ENCODE measurements at places on chromosomes 5 and 9.

- no peak for DNase-seq
Measured at GRCh38 chr9:95826183-95826838, 49.2 kb upstream of the ERCC6L2 start.

GRCh38 chr5:76299592-76299991 lies 103.5 kb upstream of the IQGAP2 start:
- no peak for DNase-seq

DNA sequence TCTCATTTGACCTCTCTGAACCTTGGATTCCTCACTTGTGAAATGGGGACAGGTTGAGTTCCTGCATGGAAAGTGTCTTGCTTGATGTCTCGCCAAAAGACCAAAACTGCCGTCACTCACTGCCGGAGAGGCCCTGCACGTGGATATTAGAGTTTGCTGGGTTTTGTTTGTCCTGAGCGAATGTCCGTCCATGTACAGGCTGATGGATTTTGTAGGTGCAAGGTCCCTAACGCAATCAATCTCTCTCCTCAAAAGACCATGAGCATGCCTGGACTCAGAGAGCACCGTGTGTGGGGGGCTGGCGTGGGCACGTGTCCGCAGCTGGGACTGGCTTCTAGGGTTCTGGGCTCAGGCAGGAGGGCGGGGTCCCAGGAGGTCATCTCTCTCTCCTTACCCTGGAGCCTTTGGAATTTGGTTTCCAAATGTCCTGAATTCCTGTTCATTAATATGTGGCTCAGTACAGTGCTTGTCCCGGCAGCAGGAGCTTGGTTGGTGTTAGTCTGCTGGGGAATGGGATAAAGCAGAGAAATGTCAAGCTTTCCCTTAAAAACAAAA lies 146.0 kb upstream of the IER5L start:
- DNase-seq: no peak

- no peak for DNase-seq
Measured at GRCh38 chr5:14112998-14113652, 30.0 kb upstream of the TRIO start.

- no peak for DNase-seq
Measured at GRCh38 chr9:126523611-126524111, 90.1 kb upstream of the LMX1B start.
